ENCODE measurements at places on chromosomes 16 and 17.
A peak's percentile ranks its signal among the peaks of the same experiment; 100 is the strongest.

- no peak for DNase-seq
Measured at GRCh38 chr17:28239271-28239624, 79.8 kb upstream of the TMEM97 start.

GRCh38 chr17:69477903-69478266 lies 63.4 kb downstream of the MAP2K6 start:
- no peak for DNase-seq

DNA sequence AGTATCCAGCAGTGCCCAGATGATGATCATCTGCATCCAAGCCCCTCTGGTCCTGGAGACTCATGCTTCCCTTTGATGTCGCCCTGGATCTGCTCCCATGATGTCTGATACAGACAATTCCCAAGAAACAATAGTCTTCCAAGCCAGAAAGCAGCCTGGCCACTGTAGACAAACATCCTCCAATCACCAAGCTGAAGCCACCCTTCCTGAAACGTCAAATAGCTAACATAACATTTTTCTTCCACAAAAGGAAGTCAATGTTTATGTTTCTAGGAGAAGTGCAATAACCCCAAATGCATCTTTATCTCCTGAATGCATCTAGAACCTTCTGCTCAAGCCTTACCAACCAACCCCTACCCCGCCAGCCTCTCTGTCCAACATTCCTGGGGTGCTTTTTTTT lies 1.2 kb upstream of the DPEP2 start:
- no peak for DNase-seq

- no peak for DNase-seq
Measured at GRCh38 chr16:20660325-20660724, 37.2 kb downstream of the ACSM1 start.

- no peak for DNase-seq
Measured at GRCh38 chr16:77331802-77332586, 102.8 kb downstream of the ADAMTS18 start.

GRCh38 chr17:49341356-49341755 lies 20.7 kb downstream of the ZNF652 start:
- DNase-seq: no peak

- no peak for DNase-seq
Measured at GRCh38 chr16:3503523-3503922, 2.7 kb downstream of the CLUAP1 start.

- no peak for DNase-seq
Measured at GRCh38 chr17:7894226-7894625, 5.6 kb downstream of the CHD3 start.

GRCh38 chr17:40548491-40548981 lies 16.7 kb downstream of the CCR7 start:
- DNase-seq: no peak

GRCh38 chr17:12936501-12936900 lies 81.3 kb downstream of the ELAC2 start:
- DNase-seq: no peak

DNA sequence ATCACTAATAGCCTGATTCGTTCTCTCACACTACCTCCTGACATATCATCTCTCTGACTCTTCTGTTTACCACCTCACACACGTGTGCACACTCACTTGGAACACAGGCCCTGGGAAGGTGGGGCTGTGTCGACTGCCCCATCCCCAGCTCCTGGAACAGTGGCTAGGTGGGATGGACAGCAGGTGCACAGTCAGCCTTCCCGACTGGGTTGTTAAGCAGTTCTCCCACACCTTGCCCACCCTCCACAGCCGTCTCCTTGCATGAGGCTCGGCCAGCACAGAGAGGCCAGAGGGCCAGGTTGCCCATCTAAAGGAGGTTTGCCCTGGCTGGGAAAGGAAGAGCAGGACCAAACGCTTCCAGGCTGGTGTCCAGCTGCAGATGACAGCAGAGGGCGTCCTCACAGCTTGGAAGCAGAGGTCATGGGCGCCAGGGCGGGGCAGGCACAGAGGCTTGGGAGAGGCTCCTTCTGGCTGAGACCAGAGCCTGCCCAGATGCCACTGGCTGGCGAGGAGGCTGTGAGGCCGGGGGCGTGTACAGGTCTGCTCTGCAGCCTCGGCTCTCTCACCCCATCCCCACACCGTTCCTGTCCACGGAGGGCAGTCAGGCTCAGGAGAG lies 92.8 kb downstream of the AMFR start:
- no peak for DNase-seq

GRCh38 chr17:1270210-1271029 lies at the start of gene BHLHA9:
Gene BHLHA9, plus strand, starts transcription at chr17:1270444. Its CDS starts 120 bp downstream, at chr17:1270564.
- DNase-seq: no peak

DNA sequence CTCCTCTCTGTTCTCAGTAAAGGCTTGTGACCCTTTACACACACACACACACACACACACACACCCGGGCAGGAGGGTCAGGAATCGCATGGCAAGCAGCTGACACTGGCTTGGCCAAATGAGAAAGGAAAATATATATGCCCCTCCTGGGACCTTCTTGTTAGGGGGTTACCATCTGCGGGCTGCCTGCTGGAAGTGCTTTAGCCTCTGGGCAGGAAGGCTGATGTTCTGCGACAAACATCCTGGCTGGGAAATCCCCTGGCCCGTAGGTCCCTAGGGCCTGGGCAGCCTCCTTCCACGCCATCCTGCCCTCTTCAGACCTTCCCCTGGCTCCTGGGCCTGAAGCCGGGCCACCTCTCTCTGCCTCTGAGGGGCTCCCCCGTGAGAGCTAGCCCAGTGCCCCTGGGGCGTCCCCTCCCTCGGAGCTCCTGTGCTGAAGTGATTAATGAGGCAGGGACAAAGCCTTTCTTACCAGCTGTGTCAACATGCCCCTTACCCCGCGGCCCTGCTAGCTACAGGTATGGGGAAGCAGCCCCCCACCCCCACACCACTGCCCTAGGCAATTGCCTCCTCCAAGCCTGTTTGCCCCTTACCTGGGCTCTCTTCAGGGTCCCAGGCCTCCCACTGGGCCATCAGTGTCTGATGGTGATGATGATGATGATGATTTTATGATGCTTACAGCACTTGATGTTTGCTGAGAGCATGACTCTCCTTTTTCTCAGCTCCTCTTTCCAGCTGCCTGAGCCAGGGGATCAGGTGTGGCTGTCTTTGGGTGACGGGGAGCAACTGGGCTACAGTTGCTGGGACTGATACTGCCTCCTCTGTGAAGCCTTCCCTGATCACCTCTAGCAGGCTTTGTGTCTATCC lies 32.8 kb upstream of the ETV4 start:
- DNase-seq: no peak

DNA sequence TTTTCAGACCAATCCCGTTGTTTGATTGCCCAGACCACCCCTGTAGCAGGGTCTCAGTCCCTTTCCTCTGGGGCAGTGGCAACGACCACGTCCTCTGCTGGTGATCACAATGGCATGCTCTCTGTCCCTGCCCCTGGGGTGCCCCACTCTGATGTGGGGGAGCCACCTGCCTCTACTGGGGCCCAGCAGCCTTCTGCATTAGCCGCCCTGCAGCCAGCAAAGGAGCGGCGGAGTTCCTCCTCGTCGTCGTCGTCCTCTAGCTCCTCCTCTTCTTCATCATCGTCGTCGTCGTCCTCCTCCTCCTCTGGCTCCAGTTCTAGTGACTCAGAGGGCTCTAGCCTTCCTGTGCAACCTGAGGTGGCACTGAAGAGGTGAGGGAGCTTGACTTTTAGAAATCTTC lies 9.2 kb downstream of the ELOB start:
- no peak for DNase-seq

- DNase-seq: peak; percentile 77
Measured at GRCh38 chr16:71218306-71218963, 12.1 kb downstream of the HYDIN start.

DNA sequence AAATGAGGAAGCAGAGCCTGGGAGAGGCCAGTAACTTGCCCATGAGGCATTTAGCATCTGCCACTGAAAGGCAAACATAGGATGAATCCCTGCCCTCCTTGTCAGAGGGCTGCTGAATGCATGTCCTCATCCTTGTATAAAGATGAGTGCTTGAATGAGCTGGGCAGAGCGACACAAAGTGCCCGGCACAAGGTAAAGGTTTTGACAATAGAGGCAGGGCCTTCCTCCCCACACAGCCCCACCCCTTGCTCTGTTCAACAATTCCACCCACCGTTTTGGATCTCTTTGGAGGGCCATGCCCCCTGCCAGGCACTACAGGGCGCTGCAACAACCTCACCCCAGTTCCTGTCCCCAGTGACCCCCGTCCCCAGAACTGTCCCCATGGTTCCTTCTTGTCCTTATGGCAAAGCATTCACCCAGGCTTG lies 1.4 kb upstream of the KRT19 start:
- DNase-seq: no peak

GRCh38 chr17:71983828-71984227 lies 137.0 kb upstream of the SOX9 start:
- DNase-seq: no peak

DNA sequence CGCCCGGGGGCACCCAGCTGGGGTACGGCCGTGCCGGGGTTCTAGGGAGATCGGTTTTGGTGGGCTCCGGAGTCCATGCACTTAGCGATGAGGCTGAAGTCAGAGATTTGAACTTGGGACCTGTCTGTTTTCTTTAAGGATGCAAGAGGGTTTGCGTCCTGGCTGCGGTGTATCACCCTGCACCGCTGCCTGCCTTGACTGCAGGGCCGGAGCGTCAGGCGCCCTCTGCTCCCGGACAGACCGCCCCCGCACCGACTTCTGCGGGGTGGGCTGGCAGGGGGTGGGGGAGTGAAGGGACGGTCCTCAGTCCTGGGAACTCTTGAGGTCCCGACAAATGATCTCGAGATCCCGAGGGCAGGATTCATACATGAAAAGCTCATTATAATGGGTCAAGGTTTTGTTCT lies 701 bp downstream of the PDP2 start:
- DNase-seq: no peak

DNA sequence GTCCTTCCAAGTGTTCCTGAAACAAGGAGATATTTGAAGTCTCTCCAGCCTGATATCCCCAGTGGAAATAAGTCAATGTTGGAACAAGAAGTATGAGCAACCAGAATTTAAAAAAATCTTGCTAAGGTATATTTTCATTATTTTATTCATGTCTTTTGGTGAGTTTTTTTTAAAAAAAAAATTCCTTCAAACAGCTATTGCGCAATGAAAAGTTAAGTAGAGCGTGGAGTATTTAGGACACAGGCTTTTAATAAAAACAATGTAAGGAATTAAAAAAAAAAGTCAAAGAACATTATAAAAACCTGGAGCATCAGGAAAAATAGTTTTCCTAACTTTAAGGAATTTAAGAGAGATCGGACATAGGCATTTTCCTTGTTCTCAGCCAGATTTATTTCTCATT lies 940.4 kb downstream of the KCNJ2 start:
- DNase-seq: no peak

DNA sequence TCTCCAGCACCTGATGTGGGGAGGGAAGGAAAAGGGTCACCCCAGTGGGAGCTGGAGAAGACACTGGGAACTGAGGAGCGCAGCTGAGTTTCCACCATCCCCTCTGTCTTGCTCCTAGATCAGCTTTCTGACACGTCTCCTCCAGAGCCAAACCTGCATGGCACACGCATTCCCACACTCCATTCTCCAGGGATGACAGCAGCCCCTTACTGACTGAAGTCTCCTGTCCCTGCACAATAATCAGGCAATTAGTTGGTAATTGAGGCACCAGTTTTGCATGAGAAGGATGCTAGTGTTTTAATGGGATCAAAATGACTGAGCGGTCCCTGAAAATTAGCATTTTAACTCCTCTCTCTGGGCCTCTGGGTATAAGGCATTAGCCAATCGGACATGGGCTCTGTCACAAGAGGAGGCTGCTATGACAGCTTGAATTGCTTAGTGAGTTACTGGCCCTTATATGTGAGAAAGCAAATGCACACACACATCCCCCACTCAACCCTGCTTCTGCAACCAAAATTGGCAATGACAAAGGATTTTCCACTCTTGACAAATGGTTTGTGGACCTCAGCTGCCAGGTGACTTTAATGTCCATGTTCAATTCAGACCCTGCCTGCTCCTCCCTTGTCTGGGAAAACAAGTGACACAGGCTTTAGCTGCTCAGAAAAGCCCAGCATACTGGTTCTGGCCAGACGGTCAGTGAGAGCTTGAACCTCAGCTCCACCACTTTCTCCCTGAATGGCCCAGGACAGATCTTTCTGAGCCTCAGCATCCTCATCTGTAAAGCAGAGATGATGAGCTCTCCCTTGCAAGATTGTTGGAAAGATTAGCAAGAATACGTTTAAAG lies 57.2 kb upstream of the SREBF1 start:
- no peak for DNase-seq

DNA sequence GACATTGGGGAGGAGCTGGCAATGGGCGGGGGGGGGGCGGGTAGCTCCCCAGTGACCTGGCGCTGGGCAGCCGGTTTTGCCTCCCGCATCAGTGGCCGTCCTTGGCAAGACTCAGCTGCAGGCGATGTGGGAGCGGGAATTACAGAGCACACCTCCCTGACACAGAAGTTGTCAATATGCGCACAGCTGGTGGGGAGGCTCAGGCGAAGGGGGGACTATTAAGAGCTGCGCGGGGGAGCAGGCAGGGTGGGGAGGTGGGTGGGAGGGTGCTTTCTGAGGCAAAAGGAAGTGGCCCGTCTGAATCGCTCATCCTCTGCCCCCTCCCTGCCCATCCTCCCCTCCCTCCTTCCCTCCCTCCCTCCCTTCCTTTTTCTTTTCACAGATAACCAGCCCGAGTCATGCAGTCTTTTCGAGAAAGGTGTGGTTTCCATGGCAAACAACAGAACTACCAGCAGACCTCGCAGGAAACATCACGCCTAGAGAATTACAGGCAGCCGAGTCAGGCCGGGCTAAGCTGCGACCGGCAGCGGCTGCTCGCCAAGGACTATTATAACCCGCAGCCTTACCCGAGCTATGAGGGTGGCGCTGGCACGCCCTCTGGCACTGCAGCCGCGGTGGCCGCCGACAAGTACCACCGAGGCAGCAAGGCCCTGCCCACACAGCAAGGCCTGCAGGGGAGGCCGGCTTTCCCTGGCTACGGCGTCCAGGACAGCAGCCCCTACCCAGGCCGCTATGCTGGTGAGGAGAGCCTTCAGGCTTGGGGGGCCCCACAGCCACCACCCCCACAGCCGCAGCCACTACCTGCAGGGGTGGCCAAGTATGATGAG lies 44.0 kb downstream of the SREBF1 start:
- DNase-seq: peak; percentile 67

GRCh38 chr17:76437467-76438402 lies 15.2 kb downstream of the UBE2O start:
- no peak for DNase-seq

GRCh38 chr16:15732416-15732815 lies 82.4 kb downstream of the NDE1 start:
- DNase-seq: no peak

- DNase-seq: no peak
Measured at GRCh38 chr16:15699819-15700218, 49.8 kb downstream of the NDE1 start.

- no peak for DNase-seq
Measured at GRCh38 chr17:8421571-8421970, 14.1 kb upstream of the NDEL1 start.

DNA sequence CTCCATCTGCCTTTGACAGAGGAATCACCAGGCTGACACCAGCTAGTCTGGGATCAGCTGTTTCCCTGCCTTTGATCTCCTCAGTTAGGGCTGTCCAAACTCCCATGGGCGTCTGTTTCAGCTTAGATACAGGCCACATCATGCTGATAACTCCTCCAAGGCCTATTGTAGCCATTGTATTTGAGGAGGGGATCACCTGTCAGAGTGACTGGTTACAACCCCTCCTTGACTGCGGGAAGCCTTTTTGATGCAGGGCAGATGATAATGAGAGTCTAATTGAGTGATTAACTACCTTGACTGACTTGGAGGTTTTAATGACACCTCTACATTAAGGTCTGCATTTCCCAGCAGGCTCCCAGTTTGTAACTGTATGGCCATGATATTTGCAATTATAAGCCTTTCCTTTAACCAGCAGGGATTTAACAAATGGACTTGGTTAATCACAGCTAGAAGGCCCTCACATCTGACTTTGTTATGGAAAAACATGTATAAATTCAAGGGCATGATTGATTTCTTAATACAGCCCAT lies 863.5 kb downstream of the KCNJ2 start:
- no peak for DNase-seq

GRCh38 chr16:7257016-7257415 lies 75.6 kb upstream of the RBFOX1 start:
- DNase-seq: no peak

Data from NCI-H1694 treated with DMSO at 0.1 percent for 48 hours (cell line).